HFFc6 (cell line): ENCODE measurements at places on chromosomes 2 and 18. TPM values are rescaled to one million over a fixed set of nuclear protein-coding genes. Genes with fewer than 3 reads are reported as not detected.
A peak's percentile ranks its signal among the peaks of the same experiment; 100 is the strongest.

CNGA3 gene
- total RNA-seq: 0.18 to 0.87 TPM (median 0.54 TPM) in 3 replicates

AFF3 gene
- 0.37 to 8.2 TPM (median 0.81 TPM) in 3 replicates for total RNA-seq

ARHGAP25 gene
- not detected in 3 replicates for total RNA-seq

ANKRD36B gene
- total RNA-seq: 3.6 to 5.0 TPM (median 4.2 TPM) in 3 replicates

PPP1R1C gene
- not detected in 3 replicates for total RNA-seq

GPR155 gene
- 4.5 to 9.0 TPM (median 7.5 TPM) in 3 replicates for total RNA-seq

DNA sequence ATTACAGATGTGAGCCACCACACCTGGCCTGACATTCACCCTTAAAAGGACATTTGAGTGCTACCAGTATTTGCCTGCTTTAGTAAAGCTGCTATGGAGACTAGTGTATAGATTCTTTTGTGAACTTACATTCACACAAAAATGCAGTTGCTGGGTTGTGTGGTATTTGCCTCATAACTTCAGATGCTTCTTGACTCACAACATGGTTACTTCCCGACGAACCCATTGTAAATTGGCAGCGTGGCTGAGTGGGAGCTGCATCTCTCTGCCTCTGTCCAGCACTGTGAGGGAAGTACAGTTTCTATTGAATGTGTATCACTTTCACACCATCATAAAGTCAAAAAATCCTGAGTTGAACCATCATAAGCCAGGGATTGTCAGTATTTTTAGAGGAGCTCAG is 56.9 kb downstream of the RRM2 start:
- no peaks in the 10 kb centered on the region for H3K4me1 ChIP-seq
- H3K27ac ChIP-seq: no peak overlapping the region
- DNase-seq: peak; percentile 17

DNA sequence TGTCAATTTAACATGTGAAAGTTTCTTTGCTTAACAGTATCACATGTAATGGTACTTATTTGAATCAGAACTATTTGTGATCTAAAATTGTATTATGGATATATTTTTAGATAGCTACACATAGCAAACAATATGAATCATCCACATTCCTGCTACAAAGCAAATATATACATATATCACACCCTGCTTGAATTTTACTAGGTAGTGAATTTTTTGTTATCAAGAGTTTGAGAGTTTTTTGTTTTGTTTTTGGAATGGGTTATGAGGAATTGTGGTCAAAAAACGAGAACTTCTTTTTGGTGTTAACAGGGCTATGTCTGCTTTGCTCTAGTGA is 635.7 kb downstream of the NRXN1 start:
- no peak overlapping the region for H3K4me3 ChIP-seq
- DNase-seq: no peak
- no peaks in the 10 kb centered on the region for H3K27me3 ChIP-seq

GRCh38 chr2:170713543-170714380 is 1.4 kb upstream of the SP5 start:
- DNase-seq: no peak
- peaks cover 25% of the 10 kb centered on the region for H3K27me3 ChIP-seq
- no peak overlapping the region for H3K4me3 ChIP-seq
- no peak overlapping the region for H3K27ac ChIP-seq

DNA sequence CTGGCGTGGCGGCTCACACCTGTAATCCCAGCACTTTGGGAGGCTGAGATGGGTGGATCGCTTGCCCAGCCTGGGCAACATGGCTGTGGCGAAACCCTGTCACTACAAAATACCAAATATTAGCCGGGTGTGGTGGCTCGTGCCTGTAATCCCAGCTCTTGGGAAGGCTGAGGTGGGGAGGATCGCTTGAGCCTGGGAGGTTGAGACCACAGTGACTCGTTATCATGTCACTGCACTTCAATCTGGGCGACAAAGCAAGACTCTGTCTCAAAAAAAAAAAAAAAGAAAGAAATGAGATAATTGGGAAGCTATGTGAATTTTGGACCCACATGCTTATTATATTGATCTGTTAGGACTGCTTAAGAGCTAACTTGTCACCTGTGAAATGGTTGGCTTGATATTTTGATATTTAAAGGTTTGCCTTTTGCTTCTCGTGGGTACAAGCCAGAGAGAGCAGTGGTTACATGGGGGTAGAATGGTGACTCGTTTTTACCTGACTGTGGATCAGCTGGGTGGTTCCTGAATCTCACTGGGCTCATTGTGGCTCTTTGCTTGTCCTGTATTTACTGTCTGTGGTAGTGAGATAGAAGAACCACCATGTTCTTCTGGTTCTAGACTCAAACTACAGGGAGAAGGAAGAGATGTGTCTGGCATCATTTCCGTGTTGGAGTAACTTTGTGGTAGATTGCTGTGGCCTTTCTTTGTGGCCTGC is 28.9 kb downstream of the ZNF532 start:
- H3K4me1 ChIP-seq: peaks cover 51% of the 10 kb centered on the region
- H3K36me3 ChIP-seq: peaks cover 19% of the 10 kb centered on the region
- no peak overlapping the region for H3K4me3 ChIP-seq
- H3K27ac ChIP-seq: peak overlapping the region; percentile 42
- DNase-seq: peak; percentile 27

- DNase-seq: peak; percentile 97
- peaks cover 22% of the 10 kb centered on the region for H3K4me1 ChIP-seq
Measured at GRCh38 chr2:10514743-10515142, 66.6 kb upstream of the ODC1 start.

GRCh38 chr2:168422584-168422983 is 33.5 kb upstream of the CERS6 start:
- H3K4me3 ChIP-seq: no peak overlapping the region
- no peak for DNase-seq
- peaks cover 6% of the 10 kb centered on the region for H3K27me3 ChIP-seq
- H3K27ac ChIP-seq: no peak overlapping the region
- no peaks in the 10 kb centered on the region; the same call in 1 of the 2 replicates for H3K4me1 ChIP-seq
- no peaks in the 10 kb centered on the region for H3K36me3 ChIP-seq

DNA sequence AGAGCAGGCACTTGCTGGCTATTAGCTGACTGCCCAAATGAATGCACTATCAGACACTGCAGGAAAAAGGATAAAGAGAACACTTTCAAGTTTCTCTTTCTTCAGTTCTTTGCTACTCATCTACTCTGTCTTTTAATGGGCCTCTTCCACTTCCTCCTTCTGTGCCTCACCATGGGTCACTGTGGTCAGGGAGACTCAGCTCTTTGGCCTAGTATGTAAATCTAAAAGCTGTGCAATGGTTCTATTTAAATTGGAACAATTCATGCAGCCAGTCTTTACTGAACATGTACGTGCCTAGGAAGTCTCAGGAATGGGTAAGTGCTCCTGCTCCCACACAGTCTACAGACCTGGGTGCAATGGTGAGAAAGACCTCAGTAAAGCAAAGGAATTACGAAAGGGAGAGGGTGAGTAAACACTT is 79.1 kb upstream of the DNMT3A start:
- no peak for DNase-seq
- H3K27ac ChIP-seq: no peak overlapping the region
- peaks cover 4% of the 10 kb centered on the region for H3K27me3 ChIP-seq
- peaks cover 7% of the 10 kb centered on the region; the same call in 1 of the 2 replicates for H3K36me3 ChIP-seq
- no peak overlapping the region for H3K4me3 ChIP-seq

- no peak for DNase-seq
- no peak overlapping the region for H3K4me3 ChIP-seq
- no peaks in the 10 kb centered on the region for H3K36me3 ChIP-seq
- peaks cover 32% of the 10 kb centered on the region for H3K4me1 ChIP-seq
- H3K27ac ChIP-seq: no peak overlapping the region
Measured at GRCh38 chr2:118010473-118010872, 3.4 kb downstream of the CCDC93 start.

DNA sequence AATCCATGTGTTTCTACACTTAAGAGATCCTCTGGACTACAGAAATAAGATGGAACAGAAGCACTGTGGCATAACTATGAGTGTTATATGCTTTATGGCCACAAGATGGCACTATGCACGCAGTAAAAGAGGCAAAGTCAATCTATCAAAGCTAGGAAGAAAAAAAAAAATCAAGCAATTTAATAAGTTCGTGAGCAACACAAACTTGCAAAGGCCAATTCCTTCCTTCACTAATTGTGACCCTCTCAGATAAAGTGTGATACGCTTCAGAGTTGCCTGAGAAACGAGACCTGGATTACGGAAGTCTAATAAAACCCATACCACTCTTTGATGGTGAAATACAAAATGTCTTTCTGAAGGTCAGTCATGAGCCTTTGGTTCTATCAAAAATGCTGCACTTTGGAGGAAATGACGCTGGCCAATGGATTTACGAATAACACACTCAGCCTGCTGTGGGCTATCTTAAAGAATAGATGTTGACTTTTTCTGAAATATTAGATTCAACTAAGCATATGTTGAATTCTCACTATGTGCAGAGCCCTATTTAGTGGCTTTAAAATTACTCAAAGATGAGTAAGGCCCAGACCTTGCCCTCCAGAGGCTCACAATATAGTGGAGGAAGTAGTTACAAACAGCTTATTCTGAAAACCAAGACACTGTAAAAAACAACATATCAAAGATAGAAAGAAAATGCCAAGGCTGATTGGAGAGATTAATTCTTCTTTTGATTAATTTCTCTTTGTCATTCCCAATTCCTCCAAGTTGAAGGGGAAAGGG is 35.5 kb upstream of the TTR start:
- DNase-seq: peak; percentile 55
- H3K4me3 ChIP-seq: no peak overlapping the region
- H3K4me1 ChIP-seq: no peaks in the 10 kb centered on the region
- H3K36me3 ChIP-seq: no peaks in the 10 kb centered on the region
- H3K27me3 ChIP-seq: peaks cover 6% of the 10 kb centered on the region; the same call in 1 of the 2 replicates

GRCh38 chr2:43307046-43307445 is 80.6 kb upstream of the ZFP36L2 start:
- peaks cover 21% of the 10 kb centered on the region for H3K4me1 ChIP-seq
- no peak overlapping the region for H3K4me3 ChIP-seq
- H3K27me3 ChIP-seq: peaks cover 4% of the 10 kb centered on the region

GRCh38 chr18:8744038-8744437 is 38.7 kb downstream of the MTCL1 start:
- H3K4me3 ChIP-seq: no peak overlapping the region; the same call in 1 of the 2 replicates
- peak overlapping the region; percentile 59 for H3K27ac ChIP-seq
- DNase-seq: no peak
- peaks cover 2% of the 10 kb centered on the region; the same call in 1 of the 2 replicates for H3K27me3 ChIP-seq
- peaks cover 81% of the 10 kb centered on the region for H3K4me1 ChIP-seq

DNA sequence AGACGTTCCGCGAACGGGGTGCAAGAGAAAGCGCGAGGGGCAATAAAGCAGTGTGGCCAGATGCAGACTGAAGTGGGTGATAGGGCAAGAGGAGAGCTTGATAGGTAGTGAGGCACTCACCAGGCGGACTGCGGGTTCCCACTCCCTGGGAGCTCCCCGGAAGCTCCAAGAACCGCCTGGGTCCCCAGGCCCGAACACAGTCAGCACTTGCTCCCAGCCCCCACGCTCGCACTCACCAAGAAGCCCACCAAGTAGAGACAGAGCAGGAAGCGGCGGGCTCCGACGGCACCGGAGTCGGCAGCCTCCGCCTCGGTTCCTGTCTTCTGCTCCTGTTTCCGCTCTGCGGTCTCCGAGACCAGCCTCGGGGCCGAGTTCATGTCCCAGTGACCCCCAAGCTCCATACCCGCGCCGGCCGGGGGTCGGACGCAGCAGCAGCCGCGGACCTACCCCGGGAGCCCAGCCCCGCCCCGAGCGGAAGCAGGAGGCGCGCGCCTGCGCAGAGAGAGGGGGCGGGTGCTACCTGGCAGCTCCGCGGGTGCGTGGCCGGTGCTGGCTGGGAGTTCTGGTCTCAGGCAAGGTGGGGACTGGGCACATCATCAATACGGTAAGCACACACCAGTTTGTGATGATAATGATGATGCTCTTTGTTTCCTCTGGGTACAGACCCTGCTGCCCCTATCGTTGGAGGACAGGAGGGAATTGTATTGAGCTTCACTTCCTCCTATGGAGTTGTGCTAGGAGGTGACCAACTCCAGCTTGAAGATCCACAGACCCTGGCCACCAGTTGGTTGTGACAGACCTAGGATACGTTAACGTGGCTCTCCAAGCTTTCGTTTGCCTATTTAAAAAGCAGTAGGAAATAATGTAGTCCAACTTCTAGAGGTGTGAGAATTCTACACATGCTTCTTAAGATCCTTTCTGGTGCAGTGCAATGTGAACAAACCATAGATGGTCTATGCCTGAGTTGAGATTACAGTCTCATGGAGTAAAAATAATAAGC is 25.1 kb upstream of the TMEM182 start:
- no peaks in the 10 kb centered on the region for H3K27me3 ChIP-seq
- peak; percentile 25 for DNase-seq
- H3K4me3 ChIP-seq: peak overlapping the region; percentile 97
- peaks cover 22% of the 10 kb centered on the region for H3K4me1 ChIP-seq
- no peaks in the 10 kb centered on the region for H3K36me3 ChIP-seq

- DNase-seq: no peak
- no peaks in the 10 kb centered on the region for H3K36me3 ChIP-seq
- no peak overlapping the region for H3K27ac ChIP-seq
- no peaks in the 10 kb centered on the region for H3K27me3 ChIP-seq
Measured at GRCh38 chr2:174753038-174753633, 11.1 kb downstream of the CHRNA1 start.

- DNase-seq: no peak
- H3K27ac ChIP-seq: no peak overlapping the region
- H3K27me3 ChIP-seq: peaks cover 13% of the 10 kb centered on the region
Measured at GRCh38 chr2:121904656-121905055, 149.2 kb downstream of the TSN start.

GRCh38 chr18:67455890-67456501 is 60.5 kb downstream of the DSEL start:
- no peak overlapping the region for H3K27ac ChIP-seq
- peaks cover 14% of the 10 kb centered on the region for H3K36me3 ChIP-seq
- no peak for DNase-seq
- no peaks in the 10 kb centered on the region for H3K27me3 ChIP-seq
- H3K4me1 ChIP-seq: peaks cover 34% of the 10 kb centered on the region

- no peak for DNase-seq
- H3K27me3 ChIP-seq: peaks cover 2% of the 10 kb centered on the region
- no peak overlapping the region for H3K4me3 ChIP-seq
- H3K4me1 ChIP-seq: peaks cover 85% of the 10 kb centered on the region
- no peak overlapping the region for H3K27ac ChIP-seq
Measured at GRCh38 chr2:43461453-43462073, 134.3 kb downstream of the THADA start.

- H3K4me1 ChIP-seq: peaks cover 45% of the 10 kb centered on the region
- no peaks in the 10 kb centered on the region; the same call in 1 of the 2 replicates for H3K27me3 ChIP-seq
- no peak overlapping the region for H3K27ac ChIP-seq
- no peak for DNase-seq
Measured at GRCh38 chr2:55225481-55226020, 6.5 kb downstream of the CLHC1 start.
